ENCODE measurements at places on chromosomes 1 and 21.

GRCh38 chr1:56331892-56332567 is 247.3 kb downstream of the PLPP3 start:
- DNase-seq: no peak

DNA sequence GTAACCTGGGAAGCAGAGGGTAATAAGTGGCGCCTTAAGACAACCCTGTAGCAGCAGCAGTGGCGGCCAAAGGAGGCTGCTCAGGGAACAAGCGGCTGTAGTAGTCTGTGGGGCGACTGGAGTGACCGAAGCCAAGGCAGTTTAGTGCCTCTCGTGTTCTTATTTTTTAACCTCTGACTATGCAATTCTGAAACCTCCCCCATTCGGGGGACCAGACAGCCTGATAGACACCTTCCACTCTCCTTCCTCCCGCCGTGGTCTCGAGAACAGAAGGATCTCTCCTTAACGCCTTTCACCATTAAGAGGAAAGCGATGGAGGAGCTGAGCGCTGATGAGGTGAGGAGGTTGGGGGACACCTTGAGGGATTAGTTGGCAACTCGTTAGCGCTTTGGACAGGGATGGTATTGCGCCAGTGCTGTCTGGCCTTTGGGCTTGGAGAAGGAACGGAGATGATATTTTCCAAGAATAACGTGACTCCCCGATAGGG is 644 bp downstream of the UBE4B start:
- peak; percentile 22 for DNase-seq

DNA sequence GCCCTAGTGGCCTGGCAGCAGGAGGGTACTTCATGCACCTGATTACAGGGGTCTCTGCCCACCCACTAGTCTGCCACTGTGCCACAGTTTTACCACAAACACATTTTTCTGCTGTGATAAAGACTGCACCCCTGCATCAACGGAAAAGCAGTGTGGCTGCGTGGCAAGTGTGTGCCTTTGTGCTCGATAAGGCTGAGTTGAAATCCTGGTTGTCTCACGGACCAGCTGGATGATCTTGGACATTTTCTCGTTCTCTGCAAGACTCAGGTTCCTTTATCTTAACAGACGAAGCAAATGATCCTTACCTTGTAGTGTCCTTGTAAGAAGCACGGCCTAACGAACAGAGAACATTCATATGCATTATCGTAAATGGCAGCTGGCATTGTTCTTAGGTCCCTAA is 10.2 kb downstream of the GRHL3 start:
- DNase-seq: no peak

DNA sequence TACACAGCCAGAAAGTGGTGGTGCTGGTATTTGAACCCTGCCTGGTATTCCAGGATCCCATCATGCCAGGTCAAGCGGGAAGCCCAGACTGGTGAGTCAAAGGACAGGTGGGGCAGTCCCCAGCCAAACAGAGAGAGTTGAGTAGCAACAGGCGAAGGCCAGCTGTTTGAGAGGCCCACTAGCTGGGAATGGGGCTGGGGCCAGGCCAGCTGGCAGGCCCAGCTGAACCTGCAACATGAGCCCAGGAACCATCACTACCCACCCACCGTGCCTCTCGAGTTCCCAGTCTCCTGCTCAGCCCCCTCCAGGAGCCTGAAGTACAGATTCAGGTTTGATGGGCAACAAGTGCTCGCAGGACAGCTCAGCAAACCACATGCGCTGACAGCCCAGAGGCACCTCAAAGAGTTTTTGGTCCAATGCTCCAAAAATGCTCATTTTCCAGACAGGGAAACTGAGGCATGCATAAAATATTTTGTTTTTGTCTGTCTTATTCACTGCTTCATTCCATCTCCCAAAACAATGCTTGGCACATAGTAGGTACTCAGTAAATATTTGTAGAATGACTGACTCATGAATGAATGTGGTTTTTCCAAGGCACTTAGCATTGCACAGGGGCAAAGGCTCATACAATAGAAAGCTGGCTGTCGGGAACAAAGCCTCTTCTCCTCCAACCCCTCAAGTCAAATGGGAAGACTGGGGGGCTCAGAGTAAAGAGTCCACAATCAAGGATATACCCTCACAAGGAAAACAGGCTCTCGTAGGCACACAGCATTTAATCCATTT is 42.5 kb upstream of the CLIC4 start:
- no peak for DNase-seq

DNA sequence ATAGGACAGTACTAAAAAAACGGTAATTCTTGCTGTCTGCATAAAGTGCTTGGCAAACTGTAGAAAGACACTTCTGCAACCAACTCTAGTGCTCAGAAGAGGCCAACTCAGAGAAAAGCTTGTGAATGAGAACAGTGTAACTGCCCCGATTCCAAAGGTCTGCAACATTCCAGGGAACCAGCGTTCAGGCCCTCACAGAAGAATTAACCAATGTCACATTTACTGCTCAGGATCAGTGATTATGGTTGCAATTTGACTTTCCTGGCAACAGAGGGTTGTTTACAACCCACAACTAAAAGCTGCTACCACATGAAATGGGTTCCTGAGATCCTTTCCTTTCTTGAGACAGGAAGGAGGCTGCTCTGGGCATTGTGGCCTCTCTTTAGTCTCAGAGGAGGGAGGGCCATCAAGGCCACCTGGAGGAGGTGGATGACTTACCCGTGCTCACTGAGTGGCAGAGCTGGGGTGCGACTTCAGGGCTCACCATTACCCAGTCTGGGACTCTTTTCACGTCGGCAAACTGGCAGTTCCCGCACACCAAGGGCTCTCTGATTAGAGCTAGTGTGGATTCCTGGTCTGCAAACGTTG is 15.3 kb downstream of the SRSF4 start:
- DNase-seq: no peak

DNA sequence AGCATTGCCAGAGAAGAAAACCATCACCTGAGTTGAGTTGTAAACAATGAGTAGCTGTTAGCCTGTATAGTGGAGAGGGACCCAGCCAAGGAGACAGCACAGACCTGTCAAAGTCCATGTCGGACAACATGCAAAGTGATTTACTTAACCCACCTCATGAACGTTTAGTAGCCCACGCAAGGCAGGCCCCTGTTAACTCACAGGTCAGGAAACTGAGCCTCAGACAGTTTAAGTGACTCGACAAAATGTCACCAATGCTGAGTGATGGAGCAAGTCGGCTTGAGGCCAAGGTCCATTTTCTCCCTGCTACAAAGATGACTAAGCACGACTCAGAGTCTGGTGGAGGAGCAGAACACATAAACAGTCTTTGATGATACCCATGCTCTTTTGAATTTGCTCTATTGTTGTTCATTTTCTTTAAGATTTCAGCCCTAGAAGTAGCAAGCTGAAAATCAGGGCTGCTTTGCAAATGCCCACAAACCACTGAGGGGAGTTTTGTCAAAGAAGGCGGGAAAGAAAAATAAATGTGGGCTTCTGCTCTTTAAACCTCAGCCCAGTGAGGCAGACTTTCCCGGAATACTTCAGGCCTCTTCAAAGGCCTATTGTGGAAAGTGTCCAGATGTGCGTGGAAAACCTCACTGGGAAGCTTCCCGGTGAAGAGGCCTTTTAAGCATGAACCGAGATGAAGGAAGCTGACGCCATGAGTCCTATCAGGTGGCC is 83.8 kb upstream of the HOOK1 start:
- no peak for DNase-seq
